Stimulated activated CD4-positive, alpha-beta T cell treated with anti-CD3 and anti-CD28 coated beads, Interleukin-15, amount 100 ng/mL, for 1 hour (primary cell): ENCODE measurements at places on chromosomes 5 and 9.
A peak's percentile ranks its signal among the peaks of the same experiment; 100 is the strongest.

DNA sequence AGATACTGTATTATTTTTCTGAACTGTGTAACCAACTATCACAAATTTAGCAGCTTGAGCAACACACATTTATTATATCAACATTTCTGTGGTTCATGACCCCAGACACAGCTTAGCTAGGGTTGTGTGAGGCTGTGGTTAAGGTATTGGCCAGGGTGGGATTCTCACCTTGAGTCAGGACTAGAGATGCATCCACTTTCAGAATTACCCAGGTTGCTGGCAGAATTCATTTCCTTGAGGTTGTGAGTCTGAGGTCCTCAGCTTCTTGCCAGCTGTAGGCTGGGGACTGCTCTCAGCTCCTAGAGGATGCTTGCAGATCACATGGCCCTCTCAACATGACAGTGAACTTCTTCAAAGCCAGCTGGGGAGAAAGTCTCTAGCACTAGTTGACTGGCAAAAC lies 122.5 kb upstream of the RASGRF2 start:
- DNase-seq, result no peak

GRCh38 chr9:38434853-38435252 lies 10.6 kb upstream of the IGFBPL1 start:
- no peak for DNase-seq

DNA sequence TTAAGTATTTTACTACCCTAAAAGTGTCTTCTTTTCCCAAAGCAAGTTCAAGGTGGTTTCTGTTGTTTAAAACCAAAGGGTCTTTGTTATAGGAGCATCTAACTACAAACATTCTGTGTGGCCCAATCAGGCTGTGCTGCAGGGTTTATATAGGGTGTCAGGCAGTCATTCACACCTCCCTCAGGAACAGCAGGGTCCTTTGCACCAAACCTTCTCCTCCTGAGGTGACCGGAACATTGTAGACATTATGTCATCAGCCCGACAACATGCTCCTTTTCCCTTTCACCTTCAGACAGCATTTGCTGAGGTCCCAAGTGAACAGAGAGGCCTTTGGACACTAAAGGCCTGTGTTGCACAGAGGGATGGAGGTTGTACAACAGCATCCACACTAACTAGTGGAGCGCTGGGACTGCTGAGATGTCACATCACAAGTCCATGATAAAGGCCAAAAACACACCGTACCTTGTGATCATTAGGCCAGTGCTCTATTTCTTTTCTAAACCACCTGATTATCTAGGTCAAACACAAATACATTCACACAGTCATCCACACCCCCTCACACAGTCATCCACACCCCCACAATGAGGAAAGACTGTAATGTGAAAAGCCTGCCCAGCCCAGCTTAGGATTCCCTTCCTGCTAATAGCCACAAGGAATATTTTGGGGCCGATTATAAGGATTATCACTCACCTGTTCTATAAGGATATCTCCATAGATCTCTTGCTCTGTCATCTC lies 123.8 kb upstream of the VLDLR start:
- DNase-seq, result no peak

DNA sequence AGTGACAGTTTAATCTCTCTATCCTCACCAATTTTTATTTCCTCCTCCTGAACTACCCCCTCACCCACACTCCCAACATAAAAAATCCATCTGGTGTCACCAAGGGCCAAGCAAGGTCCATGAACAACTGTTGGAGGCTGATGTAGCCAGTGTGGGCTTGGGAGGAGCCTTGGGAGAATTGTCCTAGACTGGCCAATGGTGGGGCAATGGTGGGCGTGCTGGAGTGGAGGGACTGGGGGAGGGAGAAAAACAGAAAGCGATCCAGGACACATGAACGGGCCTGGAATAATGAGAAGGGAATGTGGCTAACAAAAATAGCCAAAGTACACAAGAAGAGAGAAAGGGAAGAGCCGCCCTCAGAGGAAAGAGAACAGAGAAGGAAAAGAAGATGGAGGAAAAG lies 272.6 kb downstream of the ENC1 start:
- no peak for DNase-seq

GRCh38 chr5:89374144-89374784 lies 491.3 kb upstream of the MEF2C start:
- DNase-seq, result no peak

DNA sequence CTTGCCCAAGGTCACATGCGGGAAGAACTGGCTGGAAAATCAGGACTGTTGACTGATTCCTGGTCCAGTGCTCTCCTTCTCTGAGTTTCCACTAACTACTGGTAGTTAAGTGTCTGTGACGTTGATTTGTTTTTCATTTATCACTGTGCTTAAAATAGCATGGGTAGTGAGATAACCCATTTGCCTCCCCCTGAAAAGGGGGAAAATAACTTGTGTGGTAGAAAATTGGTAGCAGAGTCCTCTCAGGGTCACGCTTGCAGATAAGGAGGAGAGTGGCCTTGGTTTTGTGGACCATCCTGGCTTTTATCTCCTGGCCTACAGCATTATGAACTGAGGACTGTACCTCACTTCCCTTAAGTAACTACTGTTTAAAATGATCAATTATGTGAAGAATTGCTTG lies 10.9 kb downstream of the FUBP3 start:
- DNase-seq, result no peak

DNA sequence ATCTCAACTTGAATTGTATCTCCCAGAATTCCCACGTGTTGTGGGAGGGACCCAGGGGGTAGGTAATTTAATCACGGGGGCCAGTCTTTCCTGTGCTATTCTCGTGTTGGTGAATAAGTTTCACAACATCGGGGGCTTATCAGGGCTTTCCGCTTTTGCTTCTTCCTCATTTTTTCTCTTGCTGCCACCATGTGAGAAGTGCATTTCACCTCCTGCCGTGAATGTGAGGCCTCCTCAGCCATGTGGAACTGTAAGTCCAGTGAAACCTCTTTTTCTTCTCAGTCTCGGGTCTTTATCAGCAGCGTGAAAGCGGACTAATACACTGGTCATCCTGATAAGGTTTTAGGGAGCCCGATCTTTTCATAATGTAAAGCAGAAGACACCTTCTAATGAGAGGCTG lies 687.0 kb upstream of the FTMT start:
- no peak for DNase-seq

GRCh38 chr5:138662599-138662998 lies 87.4 kb upstream of the HSPA9 start:
- DNase-seq, result peak; percentile 16

DNA sequence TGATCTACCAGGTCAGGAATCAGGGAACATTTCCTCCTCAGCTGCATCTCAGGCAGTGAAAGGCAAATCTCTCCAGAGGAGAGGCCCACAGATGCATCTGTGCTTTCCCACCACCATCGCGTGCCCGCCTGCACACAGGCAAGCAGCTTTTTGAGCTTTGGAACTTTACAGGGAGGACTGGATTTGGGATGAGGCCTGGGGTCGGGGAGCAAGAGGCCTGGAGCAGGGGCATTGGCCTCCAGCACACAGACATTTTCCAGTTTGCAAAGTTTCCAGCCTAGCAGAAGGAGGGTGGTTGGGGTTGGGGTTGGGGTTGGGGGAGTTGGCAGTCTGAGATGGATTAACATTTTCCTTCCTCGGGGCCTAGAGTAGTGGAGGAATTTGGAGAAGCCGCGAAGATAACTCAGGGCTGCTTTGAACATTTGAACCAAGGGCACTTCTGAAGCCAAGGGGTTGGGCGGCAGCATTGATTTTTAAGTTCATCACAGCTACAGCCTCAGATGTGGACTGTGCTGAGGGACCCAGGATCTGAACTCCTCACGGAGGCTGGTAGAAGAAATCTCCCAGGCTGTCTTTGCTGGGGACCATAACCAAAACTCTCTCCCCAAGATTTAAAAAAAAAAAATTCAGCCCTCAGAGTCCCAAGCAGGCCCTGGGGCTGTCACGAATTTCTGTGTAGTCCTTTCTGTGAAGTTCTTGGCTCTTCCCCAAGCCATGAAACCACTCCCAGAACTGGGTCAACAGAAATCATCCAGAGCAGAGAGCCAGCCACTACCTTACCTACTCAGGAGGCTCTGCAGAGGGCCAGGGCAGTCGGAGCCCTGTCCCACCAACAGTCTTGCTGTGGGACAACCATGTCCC lies 25.6 kb downstream of the C5orf15 start:
- no peak for DNase-seq

DNA sequence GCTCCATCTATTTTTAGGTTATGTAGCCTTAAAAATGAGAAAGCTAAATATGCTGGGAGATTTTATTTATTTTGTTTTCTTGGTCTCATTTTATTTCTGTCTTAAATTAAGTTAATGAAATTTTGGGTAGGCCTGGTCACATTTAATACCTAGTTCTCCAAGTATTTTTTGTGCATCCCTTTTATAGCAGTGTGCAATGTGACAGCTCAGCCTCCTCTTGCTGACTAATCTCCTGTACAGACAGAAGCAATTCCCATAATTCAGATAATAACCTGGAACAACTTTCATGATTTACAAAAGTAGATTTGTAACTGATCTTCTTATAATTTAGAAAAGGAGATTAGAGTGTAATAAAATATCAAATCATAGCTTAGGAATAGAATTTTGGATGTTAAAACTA lies 403.9 kb downstream of the ADGRV1 start:
- no peak for DNase-seq

- no peak for DNase-seq
Measured at GRCh38 chr5:67053229-67053628, 143.4 kb downstream of the CD180 start.

GRCh38 chr5:38830521-38831051 lies 15.2 kb upstream of the OSMR start:
- DNase-seq, result no peak

- no peak for DNase-seq
Measured at GRCh38 chr5:101103874-101104273, 200.8 kb upstream of the ST8SIA4 start.

DNA sequence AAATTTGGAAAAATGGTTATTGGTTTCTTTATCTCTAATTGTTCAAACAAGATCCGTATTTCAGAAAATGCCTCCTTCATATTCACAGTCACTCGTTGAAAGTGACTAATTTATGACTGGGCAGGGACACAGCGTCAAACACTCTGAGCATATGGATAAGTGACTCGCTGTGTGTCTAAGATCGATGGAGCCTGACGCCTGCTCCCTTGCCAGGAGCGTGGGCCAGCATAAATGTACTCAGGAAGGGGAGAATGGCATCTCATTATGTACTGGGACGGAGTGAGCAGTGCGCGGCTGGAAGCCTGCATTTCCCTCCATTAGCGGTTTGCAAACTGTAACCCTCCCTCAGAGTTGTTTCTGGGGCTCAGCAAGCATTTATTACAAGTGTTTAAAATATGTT lies 79.8 kb upstream of the CAST start:
- no peak for DNase-seq

GRCh38 chr9:108389056-108389455 lies 466.7 kb downstream of the ACTL7B start:
- no peak for DNase-seq

DNA sequence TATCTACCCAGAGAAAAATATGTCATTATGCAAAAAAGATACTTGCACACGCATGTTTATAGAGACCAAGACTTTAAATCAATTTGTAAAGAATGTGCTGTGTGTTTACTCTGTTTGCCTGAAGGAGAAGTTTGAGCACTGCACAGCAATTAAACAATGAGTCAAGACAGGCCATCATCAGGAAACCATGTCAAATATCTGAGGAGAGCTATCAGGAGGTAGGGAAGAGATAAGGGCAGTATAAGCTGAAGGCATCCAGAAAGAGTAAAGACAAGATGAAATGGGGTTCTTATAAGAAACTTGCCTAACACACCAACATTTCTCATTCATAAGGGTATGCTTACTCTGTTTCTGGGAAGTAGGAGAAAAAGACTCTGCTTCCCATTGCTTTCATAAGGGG lies 405.8 kb upstream of the PTGER4 start:
- DNase-seq, result no peak

DNA sequence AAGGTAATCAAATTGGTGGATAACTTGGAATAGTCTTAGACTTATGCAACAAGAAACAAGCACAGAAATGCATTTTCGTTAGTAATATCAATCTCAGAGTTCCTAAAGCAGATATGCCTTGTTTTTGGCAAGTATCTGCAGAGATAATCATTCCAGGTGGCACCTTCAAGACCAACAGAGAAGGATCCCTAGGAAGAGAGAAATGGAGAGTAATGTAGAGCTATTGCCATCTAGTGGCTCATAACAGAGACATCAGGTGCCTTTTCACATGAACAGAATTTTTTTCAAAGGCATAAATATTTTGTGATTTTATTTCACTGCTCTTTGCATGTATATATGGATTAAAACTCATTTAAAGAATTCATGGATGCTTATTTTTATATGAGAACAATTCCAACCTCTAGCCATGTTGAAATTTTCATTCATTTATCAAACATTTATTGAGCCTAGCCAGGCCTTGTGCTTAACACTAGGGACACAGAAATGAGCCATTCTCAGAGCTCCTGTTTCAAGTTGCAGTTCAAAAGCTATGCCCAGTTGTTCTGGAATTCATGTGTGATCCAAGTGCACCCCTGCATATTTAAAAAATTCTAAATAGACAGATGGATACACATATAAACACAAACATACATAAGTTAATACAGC lies 117.5 kb upstream of the OR13F1 start:
- DNase-seq, result no peak

DNA sequence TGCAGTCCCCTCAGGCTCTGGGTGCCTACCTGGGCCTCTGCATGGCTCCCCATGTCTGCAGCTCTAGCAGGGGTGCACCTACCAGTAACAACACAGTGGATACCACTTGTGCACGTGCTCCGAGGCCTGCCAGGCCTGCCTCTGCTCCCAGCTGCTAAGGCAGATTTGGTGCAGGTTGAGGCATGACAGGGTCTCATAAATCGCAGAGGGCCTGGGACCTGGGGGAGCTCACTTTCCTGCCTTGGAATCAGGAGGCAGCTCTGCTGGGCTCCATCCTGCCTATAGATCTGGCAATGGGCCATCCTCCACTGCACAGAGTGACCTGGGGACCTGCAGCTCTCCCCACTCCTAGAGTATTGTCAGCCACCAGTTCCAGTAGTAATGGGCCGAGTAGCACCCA lies 121.9 kb upstream of the CXCL14 start:
- no peak for DNase-seq

DNA sequence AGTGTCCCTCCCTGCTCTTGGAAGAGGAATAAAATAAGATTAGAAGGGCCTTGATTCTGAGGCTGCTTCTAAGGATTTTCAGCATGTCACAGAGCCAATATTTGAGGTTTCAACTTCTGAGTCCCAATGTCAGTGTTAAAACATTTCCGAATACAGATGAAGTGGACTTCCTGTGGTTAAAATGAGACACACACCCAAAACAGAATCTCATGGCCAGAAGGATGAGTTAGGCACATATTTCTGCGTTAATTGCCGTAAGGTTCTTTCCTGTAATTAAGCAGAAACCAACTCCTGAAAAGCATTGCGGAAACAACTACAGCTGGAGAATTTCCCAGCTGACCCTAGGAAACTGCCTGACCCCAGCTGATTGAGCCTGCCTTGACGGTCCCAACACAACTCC lies 10.4 kb upstream of the ZNF354B start:
- no peak for DNase-seq

- no peak for DNase-seq
Measured at GRCh38 chr5:6832994-6833393, 119.8 kb downstream of the TENT4A start.

GRCh38 chr9:121107881-121108280 lies 33.1 kb downstream of the CNTRL start:
- no peak for DNase-seq
